ENCODE measurements at places on chromosomes 3 and 15.

GRCh38 chr3:50276762-50277101 lies 2.2 kb upstream of the LSMEM2 start:
- DNase-seq, result no peak

DNA sequence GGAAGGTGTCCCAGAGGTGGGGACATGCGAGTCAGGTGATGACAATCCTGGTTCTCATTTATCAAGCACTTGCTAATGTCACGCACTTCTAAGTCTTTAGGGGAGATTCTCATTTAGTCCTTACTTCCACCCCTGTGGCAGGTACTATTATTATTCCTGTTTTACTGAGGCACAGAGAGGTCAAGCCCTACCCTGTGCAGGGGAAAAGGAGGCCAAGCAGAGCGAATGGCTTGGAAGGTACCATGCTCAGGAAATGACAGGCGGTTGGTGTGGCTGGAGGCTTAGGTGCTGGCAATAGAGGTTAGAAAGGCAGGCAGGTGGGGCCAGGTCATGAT lies 268.9 kb downstream of the UACA start:
- DNase-seq, result no peak

DNA sequence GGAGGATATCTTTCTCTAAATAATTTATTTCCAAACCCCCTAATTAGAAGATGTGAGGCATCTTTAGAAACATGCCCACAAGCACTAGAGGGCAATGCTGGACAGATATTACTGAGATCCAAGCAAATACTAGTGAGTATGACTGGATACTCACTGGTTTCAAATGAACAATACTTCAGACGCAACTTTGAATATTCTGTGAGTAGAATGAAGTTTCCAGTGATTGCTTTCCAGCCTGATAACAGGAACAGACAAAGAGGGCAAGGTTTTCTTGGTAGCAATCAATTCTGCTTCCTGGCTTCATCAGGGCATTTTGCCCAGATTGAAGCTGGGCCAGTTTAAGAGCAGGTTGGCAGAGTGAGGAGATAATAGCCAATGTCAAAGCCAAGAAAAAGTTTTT lies 442.6 kb upstream of the PDZRN3 start:
- no peak for DNase-seq

- DNase-seq, result no peak
Observed at GRCh38 chr3:170424879-170425278, 6.2 kb downstream of the CLDN11 start.

DNA sequence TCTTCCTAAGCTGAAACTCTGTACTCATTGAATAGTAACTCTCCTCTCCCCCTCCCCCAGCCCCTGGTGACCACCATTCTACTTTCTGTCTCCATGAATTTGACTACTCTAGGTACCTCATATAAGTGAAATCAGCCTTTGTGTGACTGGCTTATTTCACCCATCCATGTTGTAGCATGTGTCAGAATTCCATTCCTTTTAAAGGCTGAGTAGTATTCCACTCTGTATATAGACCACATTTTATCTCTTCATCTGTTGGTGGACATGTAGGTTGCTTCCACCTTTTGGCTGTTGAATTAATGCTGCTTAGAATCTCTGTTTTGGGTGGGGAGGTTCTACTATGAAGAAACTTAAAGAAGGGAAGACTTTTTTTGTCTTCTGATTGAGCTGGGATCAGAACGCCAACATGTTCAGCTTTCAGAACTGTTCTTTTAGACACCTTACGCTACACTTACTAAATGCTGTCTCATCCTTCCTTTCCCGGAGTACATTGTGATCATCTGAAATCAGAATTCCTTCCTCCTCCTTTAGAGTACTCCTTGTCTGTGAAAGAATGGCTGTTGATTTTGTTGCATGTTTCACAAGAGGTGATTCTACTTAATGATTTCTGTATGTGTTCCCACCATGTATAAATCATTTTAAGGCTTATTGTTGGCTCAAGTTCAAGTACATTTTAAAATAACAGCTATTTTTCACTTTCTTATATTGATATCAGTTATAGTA lies 50.3 kb downstream of the MRPS25 start:
- DNase-seq, result no peak

DNA sequence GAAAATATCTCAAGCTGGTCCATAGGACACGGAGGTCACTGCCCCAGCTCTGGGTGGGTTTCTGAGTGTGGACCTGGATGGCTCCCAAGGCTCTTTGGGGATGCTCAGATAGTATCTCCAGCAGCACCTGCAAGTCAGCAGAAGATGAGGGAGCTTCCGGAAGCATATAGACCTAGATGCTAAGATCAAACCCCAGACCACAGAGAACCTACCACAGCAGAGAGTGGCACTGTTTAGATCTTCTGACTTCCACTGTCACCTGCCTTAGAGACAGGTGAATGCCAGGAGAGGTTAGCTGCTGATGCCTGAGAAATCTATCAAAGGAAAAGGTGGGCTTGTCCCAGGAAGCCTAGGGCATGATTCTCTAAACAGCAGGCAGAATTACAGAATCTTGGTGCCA lies 105.7 kb upstream of the TRPM1 start:
- DNase-seq, result no peak

DNA sequence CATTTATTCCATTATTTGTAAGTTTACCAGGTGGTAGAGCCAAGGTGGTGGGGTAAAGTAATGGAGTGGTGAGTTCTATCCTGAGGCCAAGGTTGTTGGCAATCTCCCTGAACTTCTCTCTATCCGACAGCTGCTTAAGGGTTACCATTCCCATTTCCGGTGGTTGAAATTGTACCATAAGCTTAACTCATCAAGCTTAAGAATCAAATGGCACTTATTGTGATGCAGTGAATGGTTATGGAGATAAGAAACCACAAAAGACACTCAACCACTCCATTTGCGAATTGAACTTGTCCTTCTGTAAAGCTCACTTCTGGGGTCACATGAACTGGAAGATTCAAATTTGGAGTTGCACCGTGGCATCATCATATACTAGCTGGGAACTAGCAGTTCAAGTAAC lies 287.4 kb upstream of the SLCO3A1 start:
- peak; percentile 27 for DNase-seq

GRCh38 chr3:131540143-131540542 lies 37.4 kb upstream of the MRPL3 start:
- no peak for DNase-seq

DNA sequence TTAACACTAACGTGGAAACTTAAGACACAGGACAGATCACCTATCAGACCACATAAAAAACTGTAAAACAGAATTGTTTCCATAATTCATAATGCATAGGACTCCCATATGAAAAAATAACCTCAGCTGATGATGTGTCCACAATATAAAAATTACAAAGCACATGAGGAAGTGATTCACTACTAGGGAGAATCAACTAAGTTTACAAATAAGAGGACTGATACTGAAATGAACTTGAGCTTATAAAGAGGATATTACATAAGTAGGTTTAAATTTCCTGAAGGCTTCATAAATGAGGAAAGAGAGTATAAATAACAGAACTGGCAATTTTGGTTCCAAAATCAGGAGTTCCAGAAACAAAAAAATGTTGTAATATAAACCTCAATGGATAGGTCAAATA lies 111.9 kb downstream of the SAMMSON start:
- no peak for DNase-seq

GRCh38 chr3:13579063-13579462 lies 30.1 kb downstream of the FBLN2 start:
- DNase-seq, result no peak

DNA sequence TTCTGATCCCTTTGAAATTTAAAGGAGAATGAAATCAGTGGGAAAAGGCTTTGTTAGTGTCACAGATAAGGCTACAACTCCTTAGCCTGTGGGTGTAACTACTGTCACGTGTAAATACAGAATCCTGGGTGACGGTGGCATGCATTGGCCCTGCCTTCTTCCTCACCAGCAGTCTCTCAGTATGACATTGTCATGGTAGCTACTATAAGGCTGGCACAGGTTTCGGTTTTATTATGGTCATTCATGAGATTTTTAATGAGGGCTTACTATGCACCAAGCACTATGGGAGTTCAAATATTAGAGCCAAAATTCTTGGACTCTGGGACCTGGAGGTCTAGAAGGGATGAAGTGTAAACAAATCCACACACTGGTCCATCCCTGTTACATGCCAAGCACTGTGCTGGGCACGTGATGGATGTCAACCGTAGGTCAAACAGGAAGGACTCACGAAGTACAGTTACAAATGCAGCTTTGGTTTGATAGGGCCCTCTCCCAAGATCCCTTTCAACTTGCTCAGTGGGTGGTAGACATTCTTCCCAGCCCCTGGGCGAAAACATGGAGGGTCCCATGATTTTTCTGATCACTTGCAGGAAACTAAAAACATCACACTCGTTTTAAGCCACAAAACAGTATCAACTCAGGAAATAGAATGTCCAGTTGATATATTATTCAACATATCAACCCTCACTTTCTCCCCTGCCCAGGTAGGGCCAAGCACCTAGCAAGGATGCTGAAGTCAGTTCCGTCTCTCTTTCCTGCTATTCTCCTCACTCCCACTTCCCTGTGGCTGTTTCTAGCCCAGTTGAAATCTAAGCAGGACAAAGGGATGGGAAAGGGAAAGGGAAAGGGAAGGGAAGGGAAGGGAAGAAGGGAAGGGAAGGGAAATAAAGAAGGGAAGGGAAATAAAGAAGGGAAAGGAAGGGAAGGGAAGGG lies 25.3 kb downstream of the BFSP2 start:
- no peak for DNase-seq

DNA sequence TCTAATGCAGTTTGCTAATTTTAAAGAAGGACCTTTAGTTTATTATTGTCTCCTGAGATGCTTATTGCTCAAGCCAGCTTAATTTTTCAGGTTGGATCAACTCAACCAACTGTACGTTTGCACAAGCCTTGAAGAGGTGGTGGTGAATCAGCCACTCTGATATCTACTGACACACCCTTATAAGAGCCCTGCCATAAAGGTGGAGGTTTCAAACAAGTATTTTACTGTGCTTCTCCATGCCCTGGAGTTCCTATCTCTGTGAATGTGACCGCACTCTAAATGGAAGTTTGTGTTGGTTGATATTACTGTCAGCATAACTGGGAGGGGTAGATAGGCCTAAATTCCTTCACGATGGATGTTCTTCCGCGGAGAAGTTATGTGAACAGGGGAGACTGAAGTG lies 297.3 kb upstream of the UBE2E1 start:
- no peak for DNase-seq

DNA sequence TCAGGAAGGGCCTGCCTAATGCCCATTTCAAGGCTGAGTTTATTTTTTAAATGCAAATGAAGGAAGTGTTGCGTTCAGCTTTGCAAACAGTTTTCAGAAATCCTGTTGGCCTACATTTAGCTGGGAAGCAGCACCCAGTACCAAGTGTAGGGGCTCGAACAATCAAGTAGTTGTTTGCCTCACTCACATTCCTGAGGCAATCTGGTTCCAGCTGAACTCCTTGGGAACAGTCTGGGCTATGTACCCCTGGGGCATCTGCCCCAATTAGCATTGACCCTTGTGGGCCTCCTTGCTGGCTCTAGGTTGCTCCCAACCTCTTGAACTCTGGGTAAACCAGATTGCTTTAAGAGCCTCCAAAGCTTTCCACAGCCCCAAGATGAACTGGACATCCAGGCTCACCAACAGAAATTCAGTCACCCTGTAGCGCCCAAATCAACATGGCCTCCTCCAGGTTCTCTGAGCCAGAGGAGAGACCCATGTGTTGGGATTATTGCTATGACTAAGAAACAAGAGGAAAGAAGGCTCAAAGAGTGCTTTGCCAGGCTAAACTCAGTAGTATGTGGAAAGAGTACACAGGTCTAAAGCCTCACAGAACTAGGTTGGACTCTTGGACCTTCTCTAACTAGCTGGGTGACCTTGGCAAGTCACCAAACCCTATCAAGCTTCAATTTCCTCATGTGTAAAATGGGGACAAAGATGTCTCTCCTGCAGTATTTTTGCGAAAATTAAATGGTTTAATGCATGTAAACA lies 532.7 kb downstream of the SOX2 start:
- no peak for DNase-seq

DNA sequence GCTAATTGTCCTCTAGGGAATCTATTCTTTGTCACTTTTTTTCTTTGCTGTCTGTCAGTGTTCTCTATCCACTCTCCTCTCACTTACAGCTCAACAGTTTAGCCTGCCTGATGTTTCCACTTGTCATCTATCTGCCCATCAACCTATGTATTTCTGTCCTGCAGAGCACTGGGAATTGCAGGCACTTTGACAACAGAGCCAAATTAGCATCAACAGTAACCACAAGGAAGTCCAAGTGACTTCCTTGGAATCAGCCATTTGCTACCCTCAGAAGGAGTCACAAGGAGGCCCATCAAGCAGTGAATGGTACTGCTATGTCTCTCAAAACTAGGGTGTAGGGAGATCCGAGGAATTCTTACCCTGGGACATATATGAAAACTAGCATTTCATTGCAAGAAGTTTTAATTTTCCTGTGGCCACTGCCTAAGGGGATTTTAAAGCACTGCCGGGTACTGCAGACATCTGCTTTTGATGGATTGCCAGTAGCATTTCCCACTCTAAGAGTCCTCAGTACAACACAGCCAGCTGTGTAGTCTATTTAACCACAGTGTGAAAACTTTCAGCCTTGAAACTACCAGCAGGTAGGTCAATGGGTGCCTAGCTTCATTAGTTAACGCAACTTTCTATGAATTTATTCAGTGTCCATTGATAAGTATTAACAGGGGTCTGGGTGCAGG lies 898.8 kb downstream of the NTRK3 start:
- no peak for DNase-seq

DNA sequence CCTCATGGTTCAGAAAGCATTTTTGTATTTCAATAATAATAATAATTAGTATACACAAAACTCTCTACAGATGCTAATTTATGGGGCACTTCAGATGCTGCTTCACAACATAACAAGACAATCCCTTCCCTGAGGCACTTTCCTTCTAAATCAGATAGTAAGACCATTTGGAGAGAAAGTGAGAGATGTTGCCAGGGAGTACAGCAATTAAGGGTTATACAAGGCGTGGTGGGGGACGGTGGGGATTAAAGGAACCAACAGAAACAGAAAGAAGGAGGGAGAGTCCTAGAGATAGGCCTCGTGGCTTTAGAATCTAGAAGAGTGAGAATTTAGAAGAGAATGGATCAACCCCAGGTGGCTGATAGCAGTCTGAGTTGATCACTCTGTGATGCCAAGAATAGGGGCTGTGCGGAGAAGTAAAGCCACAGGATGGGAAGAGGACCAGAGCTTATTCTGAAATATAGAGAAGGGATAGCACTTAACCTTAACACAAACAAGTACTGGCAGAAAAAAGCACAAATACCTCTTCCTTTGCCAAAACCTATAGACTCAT lies 76.9 kb downstream of the ETFA start:
- DNase-seq, result no peak
